CD4-positive, alpha-beta T cell treated with Interleukin-1 beta for 1 hour (primary cell): ENCODE measurements at places on chromosomes 7 and 10.

GRCh38 chr10:69475433-69475830, 24.2 kb downstream of the TSPAN15 start:
- no peak for DNase-seq

- no peak for DNase-seq
Measured at GRCh38 chr7:55071411-55072175, 52.8 kb downstream of the EGFR start.

DNA sequence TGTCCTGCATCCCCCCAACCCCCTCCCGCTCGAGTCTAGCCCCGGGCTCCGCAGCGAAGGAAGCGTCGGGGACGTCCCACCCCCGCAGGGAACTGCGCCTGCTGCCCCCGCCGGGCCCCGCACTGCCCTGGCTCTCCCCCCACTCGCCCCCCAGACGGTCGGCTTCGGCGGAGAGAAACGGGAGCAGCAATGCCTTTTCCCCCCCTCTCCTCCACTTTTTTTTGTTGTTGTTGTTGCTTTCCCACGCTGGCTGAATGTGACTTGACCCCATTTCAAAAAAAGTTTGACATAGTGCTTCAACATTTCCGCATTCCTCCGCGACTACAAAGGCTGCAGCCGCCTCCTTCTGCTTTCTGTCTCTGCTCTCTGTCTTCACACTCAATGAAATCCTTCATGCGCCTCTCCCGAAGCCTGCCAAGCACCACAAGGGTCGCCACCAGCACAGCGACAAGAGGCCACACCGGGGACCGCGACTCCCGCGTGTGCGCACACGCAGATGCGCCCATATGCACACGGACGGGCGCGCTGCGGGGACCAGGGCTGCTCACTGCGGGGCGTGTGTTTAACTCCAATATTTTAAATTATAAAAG, 1.0 kb downstream of the CDK6 start:
- DNase-seq = peak; percentile 42

DNA sequence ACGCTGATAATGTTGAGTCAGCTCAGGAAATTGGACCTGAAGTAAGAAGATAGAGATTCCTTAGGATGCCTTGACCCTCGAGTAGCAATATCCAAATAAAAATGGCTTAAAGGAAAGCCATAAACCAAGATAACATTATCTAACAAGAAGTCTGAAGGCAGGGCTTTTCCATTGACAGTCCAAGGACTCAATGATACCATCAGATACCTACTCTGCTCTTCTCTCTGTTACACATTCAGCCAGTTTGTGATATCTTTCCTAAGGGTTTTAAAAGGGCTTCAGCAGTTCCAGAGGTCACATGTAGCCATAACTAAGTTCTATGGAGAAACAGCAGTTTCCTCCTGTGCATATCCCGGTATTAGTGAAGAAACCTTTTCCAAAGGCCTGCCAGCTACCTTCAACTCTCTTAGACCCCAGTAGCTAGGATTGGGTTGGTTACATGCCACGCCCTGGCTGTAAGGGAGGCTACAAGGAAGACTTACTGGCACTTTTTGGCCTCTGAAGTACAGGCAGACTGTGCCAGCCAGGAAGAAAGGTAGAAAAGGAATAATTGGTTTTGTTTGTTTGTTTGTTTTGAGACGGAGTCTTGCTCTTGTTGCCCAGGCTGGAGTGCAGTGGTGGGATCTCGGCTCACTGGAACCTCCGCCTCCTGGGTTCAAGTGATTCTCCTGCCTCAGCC, 10.6 kb downstream of the SHLD2 start:
- no peak for DNase-seq

GRCh38 chr10:112687647-112688046, 240.6 kb downstream of the VTI1A start:
- no peak for DNase-seq

- DNase-seq = no peak
Measured at GRCh38 chr7:20152511-20152910, 64.7 kb downstream of the MACC1 start.

DNA sequence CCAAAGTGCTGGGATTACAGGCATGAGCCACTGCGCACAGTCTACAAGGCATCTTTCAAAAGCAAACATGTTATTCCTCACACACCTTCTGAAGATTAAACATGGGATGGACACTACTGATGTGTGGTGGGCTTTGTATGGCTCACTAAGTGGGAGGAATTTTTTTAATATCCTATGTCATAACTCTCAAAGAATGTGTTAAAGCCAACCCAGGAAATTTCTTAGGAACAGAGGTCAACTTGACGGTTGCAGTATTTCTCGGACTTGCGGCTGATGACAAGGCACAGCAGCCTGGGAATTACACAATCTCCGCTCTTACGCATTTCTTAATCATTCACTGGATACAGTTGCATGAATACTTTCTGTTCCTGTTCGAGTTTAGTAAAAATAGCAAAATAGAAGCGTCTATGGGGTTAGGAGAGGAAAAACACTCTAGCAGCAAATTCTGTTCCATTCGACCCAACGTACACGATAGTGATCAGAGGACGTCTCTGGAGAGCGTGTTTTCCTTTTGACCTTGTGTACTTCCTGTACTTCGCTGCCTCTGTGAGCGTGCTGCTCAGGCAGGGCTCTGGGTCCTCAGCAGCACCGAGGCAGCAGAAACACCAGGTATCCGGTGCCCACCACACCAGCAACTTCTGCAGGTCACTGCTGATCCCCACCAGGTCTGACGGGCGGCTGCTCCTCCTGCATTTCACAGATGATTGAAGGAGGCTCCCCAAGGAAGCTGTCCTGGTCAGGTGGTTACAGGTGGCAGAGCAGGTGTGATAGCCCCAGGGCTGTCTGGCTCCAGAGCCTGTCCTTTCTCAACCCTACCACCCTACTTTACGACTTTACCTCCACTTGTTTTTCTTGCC, 26.4 kb upstream of the SRGN start:
- peak; percentile 68 for DNase-seq

GRCh38 chr7:54738737-54739136, 20.3 kb downstream of the SEC61G start:
- no peak for DNase-seq

DNA sequence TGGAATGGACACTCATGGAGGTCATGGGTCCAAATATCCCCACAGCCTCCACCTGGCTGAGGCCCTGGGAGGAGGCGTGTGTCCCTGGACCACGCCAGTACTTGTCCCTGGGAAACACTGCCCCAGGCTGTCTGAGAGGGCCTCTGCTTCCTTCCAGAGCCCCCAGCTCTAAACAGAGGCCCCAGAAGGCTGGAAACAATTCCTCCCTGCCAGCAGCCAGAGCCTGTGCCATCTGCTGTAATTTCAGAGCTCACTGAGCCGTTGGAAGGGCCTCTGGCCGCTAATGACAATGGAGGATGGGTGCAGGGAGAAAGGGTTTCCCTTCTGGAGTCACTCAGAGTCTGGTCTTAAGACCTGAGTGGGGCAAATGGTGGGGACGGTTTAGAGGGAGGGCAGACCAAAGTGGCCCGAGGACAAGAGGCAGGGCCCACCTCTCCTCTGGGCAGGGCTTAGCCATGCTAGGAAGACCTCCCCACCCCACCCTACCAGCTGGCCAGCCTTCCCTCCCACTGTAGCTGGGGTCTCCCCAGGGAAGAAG, 7.1 kb downstream of the CHAT start:
- no peak for DNase-seq

DNA sequence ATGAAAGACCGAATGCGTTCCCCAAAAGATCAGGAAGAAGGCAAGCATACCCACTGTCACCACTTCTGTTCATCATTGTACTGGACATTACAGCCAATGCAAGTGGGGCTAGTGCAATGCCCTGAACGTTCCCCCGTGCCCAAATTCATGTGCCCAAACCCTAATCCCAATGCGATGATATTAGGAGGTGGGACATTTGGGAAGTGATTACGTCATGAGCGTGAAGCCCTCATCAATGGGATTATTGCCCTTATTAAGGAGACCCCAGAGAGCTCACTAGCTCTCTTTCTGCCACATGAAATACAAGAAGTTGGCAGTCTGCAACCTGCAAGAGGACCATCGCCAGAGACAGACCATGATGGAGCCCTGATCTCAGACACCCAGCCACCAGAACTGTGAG, 511.4 kb upstream of the TPK1 start:
- DNase-seq = no peak

GRCh38 chr7:142463401-142463850, 205.6 kb upstream of the PRSS58 start:
- no peak for DNase-seq

DNA sequence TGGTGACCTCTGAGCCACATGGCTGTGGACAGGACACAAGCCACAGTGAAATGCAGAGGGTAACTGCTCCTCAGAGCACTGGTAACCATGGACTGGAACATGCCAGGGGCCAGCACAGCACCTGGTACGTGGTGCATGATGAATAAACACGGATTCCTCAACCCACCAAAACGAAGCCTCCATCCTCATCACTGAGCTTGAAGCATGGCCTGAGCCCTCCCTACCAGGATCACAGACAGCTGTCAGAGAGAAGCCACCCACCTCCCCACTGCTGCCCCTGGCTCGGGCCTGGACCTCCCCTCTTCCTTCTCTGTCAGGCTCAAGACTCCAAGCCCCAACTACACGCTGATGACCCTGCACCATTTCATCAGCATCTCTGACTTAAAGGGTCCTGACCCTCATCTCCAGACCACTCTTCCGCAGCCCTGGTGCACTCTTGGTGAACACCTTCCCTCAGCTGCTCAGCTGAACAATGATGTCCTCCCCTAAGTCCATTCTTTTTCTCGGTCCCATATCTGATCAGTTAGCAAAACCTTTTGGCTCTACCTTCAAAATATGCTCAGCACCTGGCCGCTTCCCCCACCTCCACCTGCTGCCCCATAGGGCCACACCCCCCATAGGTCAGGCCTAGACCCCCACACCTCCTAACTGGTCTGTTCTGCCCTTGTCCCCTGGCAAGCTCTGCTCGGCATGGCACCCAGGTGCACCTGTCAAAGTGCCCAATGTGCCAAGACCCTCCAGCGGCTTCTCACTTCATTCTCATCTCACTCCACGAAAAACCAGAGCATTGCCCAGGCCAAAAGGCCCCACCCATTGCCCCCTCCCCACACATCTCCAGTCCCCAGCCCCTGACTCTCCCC, 141.1 kb downstream of the MAPK8 start:
- DNase-seq = no peak

GRCh38 chr7:157006205-157006747, 4.2 kb downstream of the MNX1 start:
- no peak for DNase-seq

- no peak for DNase-seq
Measured at GRCh38 chr10:73910401-73910763, 550 bp upstream of the PLAU start.

DNA sequence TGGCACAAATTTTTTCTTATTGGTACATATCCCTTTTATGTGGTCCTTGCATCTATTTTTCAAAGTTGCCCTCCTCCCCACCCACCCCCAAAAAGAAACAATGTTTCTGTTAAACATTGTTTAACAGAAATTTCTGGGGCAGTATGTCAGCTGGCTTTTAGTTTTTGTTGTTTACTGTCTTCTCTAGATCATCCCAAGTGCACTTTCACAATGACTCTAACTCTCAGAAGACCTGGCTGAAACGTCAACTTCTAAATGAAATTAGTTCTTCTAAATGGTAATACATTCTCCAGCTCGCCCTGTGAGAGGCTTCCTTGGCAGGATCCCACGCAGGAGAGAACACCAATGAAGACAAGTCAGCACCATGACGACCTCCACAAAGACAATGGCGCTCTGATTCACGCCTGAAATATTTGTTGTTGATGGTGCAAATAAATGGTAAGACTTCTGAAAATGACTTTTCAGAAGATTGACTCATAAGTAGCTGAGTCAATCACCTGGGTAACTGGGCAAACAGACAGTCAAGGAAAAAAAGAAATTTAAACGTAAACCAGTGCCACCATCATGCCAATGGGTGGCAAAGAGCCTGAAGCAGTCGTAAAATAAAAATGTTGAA, 293.7 kb downstream of the FZD1 start:
- no peak for DNase-seq

DNA sequence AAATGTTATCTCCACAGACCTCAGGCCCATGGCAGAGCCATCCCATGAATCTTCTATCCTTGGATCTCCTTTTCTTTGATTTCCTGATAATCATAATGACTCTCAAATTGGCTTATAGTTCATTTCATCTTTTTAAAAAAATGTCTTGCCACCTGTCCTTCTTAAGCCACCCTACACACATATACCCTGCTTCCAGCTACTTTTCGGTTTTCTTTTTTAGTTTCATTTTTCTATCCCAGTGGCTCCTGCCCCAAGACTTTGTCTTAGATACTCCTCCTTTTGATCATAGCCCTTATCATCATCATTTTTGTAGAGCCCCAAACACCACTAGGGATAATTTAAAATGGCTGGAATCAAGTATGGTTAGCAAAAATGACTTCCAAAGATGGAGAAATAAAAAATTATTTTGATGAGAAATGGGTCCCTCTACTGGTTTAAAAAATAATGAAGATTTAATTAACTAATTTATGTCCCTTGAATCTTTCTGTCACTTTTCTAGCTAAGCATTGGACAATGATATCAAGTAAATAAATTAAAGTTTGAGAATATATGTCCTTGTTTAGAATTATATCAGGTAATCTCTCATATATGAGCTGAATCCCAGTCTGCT, 277.3 kb upstream of the SEMA3D start:
- DNase-seq = no peak

GRCh38 chr10:120883071-120883470, 31.9 kb downstream of the WDR11 start:
- DNase-seq = no peak

GRCh38 chr10:51097546-51097945, 23.3 kb downstream of the PRKG1 start:
- DNase-seq = no peak

DNA sequence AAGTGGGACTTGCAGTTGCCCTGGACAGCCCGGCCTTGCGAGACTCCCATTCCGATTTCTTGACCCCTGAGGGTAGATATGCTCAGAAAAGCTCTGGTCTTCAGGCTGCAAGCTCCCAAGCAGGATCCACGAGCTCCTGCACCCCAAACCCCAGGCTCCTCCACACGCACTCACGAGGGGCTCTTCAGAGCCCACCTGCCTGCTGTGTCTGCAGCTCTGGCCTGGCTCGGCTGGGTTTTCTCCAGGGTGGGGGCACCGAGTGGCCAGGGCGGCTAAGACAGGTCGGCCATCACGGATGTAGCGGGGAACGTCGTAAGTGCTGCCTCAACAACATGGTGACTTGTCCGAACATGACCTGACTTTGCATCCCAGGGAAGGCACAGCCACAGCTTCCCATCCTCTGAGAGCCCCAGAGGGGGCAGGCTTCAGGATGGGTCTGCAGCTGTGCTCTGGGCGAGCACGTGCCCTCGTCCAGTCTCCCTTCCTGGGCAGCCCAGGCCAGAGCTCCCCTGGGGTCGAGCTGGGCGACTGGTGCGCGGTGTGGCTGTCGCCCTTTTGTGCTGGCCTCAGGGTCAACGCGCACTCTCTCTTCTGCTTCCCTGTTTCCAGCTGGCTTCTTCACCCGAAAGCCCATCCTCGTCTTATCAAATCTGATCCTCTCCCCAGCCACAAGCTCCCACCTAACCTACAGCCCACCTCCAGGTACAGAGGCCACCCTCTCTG, 415.3 kb downstream of the DNAJB6 start:
- no peak for DNase-seq

- DNase-seq = no peak
Measured at GRCh38 chr7:46259947-46260346, 338.9 kb upstream of the IGFBP3 start.

DNA sequence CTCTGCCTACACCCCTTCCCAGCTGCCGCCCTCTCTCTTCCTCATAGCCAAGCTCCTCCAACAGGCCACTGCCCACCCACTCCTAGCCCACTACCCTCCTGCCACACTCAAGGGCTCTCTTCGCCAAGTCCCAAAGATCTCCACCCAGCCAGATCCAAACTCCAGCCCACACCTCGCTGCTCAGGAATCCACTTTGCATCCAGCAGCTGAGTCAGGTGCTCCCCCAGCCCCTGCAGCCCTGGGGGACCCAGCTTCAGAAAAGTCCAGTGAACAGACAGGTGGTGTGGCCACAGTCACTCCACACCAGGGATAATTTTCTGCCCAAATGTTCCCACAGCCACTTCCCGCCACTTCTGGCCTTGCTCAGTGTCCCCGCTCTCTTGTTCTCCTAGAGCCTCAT, 10.9 kb downstream of the OGDHL start:
- DNase-seq = no peak
